ENCODE measurements at places on chromosomes 3 and 15.

GRCh38 chr3:116030131-116030850 is 407.0 kb downstream of the GAP43 start:
- DNase-seq, result no peak

- DNase-seq, result no peak
These were observed 684 bp downstream of the SLTM start for GRCh38 chr15:58932710-58933280.

GRCh38 chr15:74451861-74452835 is 8.8 kb downstream of the UBL7 start:
- no peak for DNase-seq

GRCh38 chr3:196284396-196284795 is 3.1 kb downstream of the PCYT1A start:
- DNase-seq, result no peak

DNA sequence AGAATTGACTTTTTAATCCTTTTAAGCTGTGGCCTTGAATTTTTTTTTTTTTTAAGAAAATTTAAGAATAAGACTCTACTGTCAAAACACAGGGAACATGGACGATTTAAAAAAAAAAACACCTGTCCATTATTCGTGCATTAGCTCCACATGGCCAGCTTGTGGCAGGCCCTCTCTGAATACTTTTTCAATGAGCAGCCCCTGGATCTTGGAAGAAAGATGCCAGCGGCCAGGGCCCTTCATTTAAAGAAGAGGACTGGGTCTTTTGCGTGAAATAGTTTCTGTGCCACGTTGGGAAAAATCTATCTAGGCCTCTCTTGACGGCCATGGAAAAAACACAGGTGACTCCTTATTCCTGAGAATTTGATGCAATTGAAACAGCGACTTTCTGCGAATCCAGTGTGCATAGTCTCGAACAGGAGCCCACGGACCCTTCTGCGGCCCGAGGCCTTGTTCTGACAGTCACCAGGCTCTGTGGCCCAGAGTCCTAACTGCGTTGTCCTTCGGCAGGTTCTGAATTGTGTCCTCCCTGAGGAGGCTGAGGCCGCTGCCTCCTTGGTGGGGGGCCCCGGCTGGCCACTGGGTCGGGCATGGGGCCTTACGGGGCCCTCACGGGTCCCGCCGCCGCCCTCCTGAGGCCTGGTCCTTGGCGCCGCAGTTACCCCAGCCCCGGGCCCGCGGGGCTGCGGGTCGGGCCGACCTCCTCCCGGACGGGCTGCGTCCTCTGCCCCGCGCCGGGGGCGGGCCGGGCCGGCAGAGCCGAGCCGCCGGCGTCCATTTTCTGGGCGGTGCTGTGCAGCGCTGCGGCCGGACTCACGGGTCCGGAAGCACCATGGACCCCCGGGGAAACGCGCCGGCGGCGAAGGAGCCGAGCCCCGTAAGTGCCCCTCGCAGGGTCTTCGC is 33.5 kb downstream of the ZBTB38 start:
- peak; percentile 51 for DNase-seq

GRCh38 chr3:25471081-25471768 is 43.2 kb downstream of the RARB start:
- DNase-seq, result no peak

DNA sequence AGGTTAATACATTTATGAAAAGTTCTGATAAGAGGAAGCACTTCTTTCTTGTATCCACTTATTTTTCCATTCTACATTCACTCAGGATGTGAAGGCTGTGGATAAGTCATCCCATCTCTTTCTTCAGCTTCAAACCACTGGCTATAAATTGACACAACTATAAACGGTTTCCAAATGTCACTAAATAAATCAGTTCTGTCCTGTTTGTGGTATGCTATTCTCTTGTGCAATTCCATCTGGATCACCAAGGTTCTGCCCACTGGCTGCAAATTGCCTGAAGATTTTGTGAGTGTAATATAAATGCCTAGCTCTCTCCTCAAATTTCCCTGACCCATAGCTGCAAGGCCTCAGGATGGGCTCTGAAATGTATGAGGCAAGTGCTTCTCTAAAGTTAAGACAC is 7.1 kb upstream of the LMOD3 start:
- DNase-seq, result no peak

GRCh38 chr3:40701016-40701588 is 176.3 kb downstream of the ZNF621 start:
- no peak for DNase-seq

DNA sequence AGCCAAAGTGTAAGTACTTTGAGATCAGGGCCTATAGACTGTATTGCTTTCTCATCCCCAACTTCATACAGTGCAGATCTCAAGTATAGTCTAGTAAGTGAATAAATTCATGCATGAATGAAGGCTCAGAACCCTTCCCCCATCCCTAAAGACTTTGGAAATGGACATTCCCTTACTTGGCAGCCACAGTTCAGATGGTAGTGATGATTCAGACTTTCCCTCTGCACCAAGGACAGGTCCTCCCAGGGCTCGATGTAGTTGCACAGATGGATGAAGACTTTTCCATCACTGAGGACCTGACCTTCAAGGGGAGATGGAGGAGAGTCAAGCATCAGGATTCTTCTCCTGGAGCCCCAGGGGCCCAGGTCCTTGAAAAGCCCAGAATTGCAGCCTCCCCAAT is 4.6 kb downstream of the TIMP4 start:
- DNase-seq, result no peak

DNA sequence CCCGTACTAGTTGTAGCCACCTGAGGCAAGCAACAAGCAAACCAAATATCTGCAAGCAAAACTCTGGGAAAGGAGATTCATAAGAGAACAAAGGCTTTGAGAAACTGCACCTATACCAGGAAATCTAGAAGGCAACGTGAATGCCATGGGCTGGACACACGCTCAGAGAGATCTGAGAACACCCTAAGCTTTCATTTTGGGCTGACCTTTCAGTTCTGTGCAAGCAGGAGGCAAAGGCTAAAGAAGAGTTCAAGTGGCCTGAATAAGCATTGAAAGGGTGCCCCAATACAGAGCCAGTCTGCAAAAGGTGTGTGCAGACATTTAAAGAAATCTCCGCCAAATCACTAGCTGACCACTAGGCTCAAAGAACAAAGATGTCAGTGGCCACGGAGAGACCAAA is 461.6 kb downstream of the PYDC2 start:
- no peak for DNase-seq

DNA sequence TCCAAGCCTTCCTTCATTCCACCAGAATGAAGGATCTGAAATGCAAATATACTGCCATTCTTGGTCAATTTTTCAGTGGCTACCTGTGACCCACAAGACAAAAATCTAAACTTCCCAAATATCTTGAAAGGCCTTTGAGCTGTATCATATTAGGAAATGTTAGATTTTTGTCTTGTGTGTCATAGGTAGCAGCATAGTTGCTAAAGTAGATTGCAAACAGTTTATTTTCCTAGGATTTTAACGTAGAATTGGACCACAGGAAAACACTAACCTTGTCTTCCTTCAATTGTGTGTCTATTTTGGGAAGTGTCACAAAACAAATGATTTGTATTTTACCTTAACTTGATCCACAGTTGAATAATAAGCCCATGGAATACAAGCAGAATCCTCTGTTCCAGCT is 42.4 kb downstream of the CP start:
- DNase-seq, result no peak

GRCh38 chr15:32825219-32825618 is 107.4 kb downstream of the GREM1 start:
- no peak for DNase-seq

DNA sequence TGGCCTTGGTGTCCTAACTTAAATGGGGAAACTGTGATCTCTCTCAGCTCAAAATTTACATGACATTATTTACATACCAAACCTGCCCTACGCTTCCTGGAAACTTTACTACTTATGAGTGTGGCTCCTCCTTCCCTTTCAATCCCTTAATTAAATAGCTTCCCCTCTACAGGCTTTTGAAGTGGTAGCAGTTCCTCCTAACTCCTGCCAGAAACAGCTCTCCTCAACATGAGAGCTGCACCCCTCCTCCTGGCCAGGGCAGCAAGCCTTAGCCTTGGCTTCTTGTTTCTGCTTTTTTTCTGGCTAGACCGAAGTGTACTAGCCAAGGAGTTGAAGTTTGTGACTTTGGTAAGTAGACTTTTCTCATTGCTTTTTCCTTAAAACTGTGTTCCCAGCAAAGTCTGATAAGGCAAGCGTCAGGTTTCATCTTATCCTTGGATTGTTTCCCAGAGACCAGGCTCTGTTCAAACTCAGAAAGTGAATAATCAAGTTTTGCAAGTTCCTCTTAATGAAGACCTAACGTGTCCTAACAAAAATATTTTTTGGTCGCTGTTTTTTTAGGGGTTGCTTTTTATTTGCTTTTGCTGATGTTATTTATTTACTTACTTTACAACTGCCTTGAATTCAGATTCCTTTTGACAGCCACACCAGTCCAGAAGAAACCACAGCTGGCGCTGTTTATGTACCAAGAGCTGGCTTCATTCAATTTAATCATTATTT is at the start of gene ACP3:
ACP3 (plus strand) TSS at position 179 of the 720 bp plus-strand sequence; CDS start at position 229, 50 bp downstream.
- DNase-seq, result peak; percentile 42

- DNase-seq, result no peak
These were observed 5.9 kb downstream of the LRRC28 start for GRCh38 chr15:99257107-99257750.

GRCh38 chr3:125119752-125120378 is 64.1 kb upstream of the HEG1 start:
- DNase-seq, result no peak

GRCh38 chr3:94401466-94401865 is 338.6 kb downstream of the NSUN3 start:
- no peak for DNase-seq

GRCh38 chr3:118988198-118989130 is 46.2 kb downstream of the IGSF11 start:
- DNase-seq, result no peak

GRCh38 chr3:41199866-41200668 is 762 bp downstream of the CTNNB1 start:
- peak; percentile 33 for DNase-seq

- no peak for DNase-seq
These were observed 445.4 kb downstream of the EPHB1 start for GRCh38 chr3:135240426-135240825.

DNA sequence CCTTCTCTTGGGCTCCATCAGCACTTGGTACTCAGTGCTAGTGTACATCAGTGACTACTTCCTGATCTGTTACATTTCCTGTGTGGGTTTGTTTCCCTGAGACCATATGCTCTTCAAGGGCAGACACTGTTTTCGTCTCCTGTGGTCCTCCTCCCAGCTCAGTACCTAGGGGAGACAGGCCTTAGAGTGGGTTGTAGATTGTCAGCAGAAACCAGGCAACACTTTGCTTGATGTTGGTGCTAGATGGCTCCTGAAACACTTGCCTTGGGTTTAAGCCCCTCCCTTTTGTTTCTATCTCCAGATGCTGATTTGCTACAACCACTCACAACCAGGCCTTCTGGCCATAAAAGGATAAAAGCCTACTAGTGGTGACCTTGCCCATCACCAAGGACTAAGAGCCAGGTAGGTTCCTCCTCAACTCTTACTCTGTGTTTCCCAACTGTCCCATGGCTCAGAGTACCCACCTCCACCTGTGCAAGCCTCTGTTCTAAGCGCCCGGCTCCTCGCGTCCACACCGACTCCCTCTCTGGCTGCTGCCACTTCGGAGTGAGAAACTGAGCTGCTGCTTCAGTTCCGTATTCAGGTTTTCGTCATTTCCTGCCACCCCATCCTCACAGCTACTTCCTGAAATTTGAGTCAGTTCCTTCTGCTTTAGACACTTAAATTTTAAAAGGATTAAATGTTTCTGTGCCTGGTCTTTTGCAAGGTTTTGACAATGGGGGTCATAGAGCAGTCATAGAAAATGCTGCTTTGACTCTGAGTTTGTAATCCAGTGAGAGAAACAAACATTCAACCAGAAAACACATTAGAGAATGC is at the start of gene HCLS1:
HCLS1 (minus strand) TSS at position 548 of the 816 bp plus-strand sequence. CDS start 2,556 bp downstream, outside the sequence.
- DNase-seq, result peak; percentile 85

GRCh38 chr15:33561967-33562366 is 251.2 kb downstream of the RYR3 start:
- DNase-seq, result no peak

DNA sequence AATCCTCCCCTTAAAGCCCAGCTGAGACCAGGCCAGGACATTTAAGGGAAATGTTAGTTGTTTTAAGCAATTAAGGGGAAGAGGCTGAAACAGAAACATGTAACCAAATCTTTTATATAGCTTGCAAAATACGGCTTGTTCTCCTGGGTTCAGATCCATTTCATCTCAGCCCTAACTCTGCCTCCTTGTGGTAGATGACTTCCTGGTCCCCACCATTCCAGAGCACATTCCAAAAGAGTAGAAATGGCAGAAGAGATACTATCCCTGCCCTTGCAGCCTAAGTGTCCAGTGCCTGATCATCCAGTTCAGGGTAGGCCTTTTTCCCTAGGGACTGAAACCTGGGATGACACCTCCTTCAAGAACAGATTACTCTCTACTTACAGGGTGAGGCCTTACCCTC is 266.2 kb upstream of the VEPH1 start:
- DNase-seq, result no peak

Measured in RPMI8226 (cell line).